ENCODE measurements at places on chromosomes 5 and 9.
A peak's percentile ranks its signal among the peaks of the same experiment; 100 is the strongest.

- DNase-seq = no peak
Measured at GRCh38 chr9:69993110-69993509, 50.5 kb upstream of the MAMDC2 start.

DNA sequence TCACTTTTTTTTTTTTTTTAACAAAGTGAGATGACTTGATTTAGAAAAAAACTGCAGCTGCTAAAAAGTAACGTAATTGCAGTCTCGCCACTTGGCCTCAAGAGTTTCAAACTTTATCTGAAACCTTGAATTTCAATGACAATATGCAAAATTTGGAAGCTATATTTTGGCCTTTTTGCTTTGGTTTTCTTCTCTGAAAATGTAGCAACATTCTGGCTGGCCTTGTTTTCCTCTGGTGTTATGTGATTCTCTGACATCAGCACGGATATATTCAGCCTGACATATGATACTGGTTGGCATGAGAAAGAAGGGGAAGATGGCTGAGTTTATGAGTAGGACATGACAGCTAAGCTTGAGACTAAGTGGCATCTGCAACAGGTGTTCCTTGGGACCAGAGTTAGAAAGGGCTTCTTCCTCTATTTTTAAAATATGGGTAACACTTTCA lies 136.5 kb downstream of the MEF2C start:
- DNase-seq = no peak

DNA sequence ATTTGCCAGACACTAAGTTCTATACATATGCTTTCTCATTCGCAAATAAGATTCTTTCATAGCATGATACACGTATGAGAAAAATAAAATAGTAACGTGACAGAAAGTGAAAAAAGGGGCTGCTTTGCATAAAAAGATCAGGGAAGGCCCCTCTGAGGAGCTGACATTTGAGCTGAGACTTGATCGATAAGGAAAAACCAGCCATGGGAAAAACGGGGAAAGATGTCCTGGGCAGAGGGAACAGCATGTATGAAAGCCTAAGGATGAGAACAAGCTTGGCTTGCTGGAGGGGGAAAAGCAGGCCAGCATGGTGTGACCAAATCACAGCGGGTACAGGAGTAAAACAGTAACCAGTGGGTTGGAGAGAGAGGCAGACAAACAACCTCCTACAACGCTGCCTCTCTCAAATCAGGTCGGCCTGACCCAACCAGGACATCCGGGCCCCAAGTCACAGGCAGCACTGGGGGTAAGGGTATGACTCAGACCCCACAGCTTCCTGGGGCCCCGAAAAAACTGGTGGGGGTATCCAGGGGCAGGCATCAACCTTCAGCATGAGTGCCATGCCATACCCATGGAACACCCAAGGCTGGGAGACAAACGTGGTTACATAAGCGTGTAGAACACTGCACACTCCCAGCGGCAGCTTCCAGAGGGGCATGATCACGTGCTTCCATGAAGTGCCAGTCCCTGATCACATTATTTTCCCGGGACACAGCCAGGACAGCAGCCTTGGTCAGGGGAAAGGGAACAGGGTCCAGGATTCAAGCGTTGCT lies 2.2 kb downstream of the TNIP1 start:
- peak; percentile 50 for DNase-seq

- no peak for DNase-seq
Measured at GRCh38 chr5:39714036-39714698, 289.4 kb upstream of the DAB2 start.

DNA sequence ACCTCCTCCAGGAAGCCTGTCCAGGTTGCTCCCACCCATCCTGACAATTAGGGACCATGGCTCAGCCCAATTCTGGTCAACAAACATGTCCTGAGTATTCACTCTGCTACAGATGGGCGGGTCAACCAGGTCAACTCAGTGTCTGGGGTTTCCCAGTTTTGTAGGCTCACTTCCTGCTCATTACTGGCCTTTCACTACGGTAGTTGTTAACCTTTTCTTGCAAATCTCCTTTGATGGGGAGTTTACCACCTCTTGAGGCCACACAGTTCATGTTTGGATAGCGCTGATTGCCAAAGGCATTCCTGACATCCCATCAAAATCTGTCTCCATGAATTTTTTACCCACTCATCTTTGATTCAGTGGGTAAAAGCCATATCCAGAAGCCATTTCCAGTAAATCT lies 13.8 kb downstream of the TMEM8B start:
- no peak for DNase-seq

DNA sequence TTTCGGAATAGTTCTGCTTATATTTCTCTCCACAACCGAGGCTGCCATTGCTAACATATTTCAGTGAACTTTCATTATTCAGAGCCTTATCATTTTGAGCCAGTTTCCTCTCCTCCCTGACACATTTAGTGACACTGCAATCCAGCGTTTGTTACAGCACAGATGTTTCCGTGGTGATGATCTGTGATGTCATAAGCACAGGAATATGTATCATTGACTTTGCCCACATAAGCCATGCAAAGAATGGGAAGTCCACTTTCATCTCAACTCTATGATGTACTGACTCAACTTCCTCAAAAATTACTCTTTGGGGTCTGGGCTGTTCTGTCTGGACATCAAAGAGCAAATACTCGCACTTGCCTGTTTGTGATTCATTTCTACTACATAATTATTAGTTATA lies 291.8 kb downstream of the EBF1 start:
- no peak for DNase-seq

DNA sequence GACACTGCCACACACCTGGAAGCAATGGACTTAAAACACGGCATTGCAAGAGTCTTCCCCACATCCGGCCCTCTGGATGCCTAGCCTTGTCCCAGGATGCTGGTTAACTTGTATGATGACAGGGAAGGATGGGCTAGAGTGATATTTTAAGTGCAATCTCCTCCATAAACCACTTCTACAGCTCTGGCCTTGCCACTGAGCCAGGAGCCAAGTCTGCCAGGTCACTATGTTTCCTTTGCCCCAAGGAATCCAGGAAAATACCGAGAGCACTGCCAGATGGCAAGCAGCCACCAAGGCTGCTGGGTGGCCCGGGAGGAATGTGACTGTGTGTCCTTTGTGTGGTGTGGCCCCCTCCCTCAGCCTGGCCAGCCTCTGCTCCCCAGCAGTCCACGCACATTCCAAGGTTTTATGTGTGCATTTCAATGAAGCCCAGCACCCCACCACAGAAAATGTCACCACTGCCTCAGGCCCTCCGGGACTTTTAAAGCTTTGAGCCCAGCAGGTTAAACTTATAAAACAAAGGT lies 106.0 kb downstream of the FRMD3 start:
- DNase-seq = no peak

- no peak for DNase-seq
Measured at GRCh38 chr9:137783521-137783920, 94.1 kb upstream of the CACNA1B start.

DNA sequence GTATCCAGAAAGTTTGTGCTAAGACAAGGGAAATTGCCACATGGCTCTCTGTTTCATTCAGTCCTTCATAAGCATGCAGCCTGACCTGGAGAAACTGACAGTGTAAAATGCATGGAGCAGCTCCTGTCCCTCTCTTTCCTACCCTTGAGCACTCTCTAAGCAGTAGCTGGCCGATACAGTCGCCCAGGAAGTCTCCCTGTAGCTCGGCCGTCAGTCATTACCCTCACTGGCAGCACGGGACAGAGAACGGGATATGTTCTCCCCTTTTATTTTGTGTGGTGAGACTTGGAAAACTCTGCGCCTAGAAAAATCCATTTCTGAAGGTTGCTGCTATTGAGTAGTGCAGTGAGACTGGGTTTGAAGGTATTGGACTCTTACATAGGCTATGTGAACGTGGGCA lies 56.8 kb upstream of the KCNMB1 start:
- no peak for DNase-seq

DNA sequence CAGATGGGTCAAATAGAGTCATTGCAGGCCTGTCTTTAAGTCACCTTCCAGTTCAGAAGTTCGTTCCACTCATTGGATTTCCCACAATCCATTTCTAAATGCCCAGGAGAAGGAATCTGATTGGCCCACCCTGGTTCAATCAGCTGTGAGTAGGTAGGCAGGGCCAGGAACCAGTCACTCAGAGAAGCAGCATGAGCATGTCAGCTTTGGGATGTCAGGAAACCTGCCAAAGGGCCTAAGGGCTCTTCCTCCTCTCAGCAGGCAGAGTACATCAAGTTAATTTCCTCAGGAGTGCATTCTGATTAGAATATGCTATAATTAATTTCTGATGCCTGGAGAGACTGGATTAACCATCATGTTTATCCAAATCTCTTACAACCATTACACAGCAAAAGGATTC lies 412.9 kb upstream of the CCNH start:
- no peak for DNase-seq

DNA sequence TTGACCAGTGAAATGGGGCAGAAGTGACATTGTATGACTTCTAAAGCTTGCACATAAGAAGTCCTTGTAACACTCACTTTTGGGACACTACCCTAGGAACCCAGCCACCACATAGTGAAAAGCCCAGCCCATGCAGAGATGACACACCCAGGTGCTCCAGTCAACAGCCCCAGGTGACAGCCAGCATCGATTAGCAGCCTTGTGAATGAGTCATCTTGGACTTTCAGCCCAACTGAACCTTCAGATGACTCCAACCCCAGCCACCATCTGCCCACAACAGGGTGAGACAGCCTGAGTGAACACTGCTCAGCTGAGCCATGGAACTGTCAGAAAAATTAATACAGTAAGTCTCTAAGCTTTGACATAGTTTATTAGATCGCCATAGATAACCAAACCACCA lies 458.6 kb downstream of the ZSWIM6 start:
- no peak for DNase-seq

DNA sequence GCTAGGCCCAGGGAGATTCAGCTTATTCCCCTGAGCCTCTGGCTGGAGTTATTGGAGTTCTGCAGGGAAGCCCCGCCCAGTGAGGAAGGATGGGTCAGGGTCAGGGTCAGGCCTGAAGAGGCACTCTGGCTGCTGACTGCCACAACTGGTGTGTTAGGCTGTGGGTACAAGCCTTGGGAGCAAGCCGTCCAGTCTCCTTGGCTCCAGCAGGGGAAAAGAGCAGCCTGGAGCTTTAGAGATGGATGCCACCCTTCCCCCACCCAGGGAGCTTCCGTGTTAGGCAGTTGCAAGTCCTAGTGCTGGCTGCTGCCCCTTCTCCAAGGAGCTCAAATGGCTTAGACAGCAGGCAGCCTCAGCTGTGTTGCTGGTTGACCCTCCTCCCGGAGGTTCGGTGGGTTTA lies 34.4 kb upstream of the TAF11L2 start:
- DNase-seq = no peak

DNA sequence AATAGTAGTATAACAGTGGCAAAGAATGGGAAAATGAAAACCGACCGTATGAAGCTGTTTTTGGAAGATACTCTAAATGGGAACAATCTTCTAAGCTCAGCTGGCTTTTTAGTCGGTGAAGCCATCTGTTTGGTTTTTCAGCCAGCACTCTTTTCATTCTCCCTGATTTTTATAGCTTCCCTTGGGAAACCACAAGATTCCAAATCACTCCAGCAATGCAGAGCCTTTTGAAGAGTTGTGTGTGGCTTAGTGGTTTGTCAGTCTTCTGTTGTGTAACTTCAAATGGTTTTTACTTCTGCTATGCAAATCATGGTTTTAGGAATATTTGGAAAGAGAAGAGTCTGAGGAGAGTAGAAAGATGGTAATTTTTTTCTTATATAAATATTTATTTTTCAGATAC lies 180.7 kb downstream of the KDM4C start:
- DNase-seq = no peak

GRCh38 chr9:96686638-96687335 lies 31.7 kb upstream of the PRXL2C start:
- DNase-seq = peak; percentile 57

DNA sequence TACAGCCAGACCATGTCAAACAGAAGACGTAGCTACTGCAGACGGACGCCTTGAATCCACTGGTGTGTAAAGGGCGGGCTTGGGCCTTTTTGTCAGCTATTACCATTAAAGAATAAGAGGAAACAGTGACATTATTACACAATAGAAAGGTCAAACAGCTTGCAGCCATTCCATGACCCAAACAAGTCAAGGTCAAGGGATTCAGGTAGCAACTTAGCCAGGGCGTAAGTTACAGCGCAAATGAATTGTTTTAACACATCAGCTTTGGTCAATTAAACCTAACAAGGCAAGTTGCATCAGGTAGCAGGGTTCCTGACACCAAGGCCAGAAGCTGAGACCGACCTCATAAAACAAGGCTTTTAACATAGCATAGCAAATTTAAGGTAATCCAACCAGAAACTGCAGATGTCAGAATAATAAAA lies 15.3 kb downstream of the NFIB start:
- DNase-seq = no peak

- no peak for DNase-seq
Measured at GRCh38 chr9:136019681-136020060, 58.5 kb upstream of the UBAC1 start.

- DNase-seq = no peak
Measured at GRCh38 chr9:117744369-117744768, 40.2 kb downstream of the TLR4 start.

DNA sequence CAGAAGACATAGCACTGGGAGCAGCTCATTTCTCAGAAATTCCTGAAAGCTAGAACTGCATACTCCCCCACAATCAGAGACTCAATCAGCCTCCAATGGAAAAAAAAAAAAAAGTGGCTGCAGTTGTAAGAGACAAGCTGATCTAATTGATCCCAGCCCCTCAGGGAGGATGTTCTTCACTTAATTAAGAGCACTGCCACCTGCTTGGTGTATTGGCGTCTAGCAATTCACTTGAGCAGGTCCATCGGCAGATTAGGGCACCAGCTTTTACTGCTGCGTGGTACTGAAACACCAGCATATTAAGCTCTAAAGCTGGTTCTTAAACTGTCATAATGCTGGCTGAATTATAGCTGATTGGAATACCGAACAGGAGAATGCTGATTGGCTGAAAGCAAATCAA lies 1890.1 kb upstream of the WWC1 start:
- no peak for DNase-seq

DNA sequence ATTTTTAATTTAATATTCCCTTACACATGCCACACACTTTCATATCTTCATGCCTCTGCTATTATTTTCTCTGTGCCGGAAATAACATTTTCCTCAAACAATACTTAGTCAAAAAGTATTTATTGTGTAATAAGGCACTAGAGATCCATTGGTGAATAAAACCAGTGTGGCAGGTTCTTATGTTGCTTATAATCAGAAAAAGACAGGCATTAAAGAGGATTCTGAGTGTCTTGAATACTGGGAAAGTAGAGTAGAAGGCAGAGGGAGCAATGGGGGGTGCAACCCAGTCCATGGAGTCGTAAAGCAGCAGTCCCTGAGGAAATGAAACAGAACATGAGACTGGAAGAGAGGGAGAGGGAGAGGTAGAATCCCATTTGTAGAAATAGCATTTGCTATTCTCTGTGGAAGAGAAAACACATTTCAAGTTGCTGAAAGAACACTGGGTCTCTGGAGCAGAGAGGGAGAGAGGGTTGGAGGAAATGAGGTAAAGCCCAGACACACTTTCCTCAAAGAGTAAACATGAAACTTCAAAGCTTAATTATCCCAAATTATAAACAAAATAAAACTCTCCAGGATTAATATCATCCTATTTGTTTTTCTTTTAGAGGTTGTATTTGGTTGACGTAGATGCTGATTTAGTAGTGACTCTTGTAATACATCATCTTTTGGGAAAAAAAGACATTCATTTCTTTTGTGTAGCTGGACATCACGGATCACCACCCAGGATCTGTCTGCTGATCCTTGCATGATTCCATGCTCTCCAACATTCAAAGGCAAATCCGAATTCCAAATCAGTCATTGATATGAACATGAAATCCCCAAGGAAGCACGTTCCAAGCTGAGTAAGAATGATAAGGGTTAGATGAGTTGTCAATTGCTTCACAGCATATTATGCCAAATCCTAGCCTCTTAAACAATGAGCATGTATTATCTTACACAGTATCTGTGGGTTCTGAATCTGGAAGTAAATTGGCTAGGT lies 37.4 kb upstream of the GRAMD2B start:
- DNase-seq = no peak
